Bronchial epithelial cell (primary cell): ENCODE measurements at places on chromosomes 12 and 14. TPM values are rescaled to one million over a fixed set of nuclear protein-coding genes. Genes with fewer than 3 reads are reported as not detected.

WIF1 gene
- not detected in 2 replicates for total RNA-seq

GUCY2C gene
- total RNA-seq: not detected in 2 replicates

ADAMTS20 gene
- not detected in 2 replicates for total RNA-seq

PPP2R3C gene
- 12.2 and 15.0 TPM in 2 replicates for total RNA-seq

RAD9B gene
- 0.26 TPM in 2 replicates for total RNA-seq

C12orf50 gene
- not detected in 2 replicates for total RNA-seq

HAL gene
- total RNA-seq: 0.26 and 0.79 TPM in 2 replicates

SLC10A1 gene
- not detected in 2 replicates for total RNA-seq

P2RX7 gene
- under 0.01 and 0.77 TPM in 2 replicates for total RNA-seq

TAS2R13 gene
- 0.38 and 1.1 TPM in 2 replicates for total RNA-seq

FOXN4 gene
- total RNA-seq: not detected in 2 replicates
